ENCODE measurements at places on chromosomes 3 and 15.

DNA sequence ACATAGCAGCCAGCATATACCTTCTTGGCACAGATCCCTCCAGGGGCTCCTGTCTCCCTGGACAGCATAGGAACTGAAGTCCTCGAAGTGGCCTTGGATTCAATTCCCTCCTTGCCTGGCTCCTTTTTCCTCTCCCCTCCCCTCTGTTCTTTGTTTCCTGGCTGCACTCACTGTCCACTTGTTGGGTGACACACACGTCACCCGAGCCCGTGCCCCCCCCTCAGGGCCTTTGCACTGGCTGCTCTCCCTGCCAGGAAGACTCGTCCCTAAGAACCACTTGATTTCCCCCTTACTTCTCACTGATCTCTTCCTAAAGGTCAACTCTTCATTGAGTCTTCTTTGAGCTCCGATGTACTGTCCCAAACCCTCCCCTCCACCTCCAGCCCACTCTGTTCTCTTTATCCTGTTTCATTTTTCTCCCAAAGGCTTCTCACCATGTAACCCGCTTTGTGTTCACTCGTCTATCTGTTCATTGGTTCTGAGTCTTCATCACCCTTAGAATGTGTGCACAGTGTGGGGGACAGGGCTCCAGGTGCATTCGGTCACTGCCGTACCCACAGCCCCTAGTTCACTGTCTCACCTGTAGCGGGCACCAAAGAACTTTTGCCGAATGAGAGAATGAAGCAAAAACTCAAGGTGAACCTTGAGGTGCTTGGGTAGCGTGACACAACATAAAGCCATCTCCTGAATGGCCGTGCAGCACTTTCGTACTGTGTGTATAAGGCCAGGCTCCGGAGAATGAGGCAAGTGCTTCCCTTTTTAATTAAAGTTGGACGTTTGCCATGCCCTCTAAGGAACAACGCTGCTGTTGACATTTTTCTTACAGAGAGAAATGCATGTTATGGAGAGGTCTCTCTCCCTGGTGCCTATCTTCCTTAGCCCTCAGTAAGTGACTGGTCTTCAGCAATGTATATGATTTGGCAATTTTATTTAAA lies 74.0 kb downstream of the CHRNA7 start:
- DNase-seq, result no peak

GRCh38 chr3:168139947-168140346 lies 44.2 kb upstream of the GOLIM4 start:
- no peak for DNase-seq

GRCh38 chr15:91782221-91782620 lies 71.3 kb upstream of the SLCO3A1 start:
- no peak for DNase-seq

DNA sequence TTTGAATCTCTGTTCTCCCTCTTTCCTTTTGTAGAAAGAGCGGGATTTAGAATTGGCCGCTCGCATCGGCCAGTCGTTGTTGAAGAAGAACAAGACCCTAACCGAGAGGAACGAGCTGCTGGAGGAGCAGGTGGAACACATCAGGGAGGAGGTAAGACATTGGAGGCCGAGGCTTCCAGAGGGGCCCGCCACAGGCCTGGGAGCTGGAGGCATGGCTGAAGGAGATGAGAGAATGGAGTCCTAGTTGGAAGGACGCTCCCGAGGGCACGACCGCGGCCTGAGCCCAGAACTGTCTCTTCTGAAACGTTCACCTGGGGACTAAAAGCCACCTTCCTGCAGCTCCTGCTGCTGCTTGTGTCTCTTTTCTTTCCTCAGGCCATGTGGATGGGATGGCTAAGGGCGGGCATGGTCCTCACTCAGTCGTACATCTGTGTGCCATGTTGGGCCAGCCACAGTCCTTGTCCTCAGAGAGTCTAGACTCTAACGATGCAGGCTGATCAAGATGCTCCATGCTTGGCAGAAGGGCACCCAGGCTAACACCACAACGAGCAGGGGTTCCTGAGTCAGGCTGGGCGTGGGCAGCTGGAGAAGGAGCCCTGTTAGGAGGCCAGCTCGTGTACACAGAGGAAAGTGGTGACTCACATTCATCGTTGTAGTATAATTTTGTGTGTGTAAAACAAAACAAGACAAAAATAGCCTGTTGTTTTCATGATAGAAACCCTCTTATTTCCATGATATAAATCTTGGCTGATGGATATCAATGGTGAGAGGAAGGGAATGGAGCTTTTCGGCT lies 81.1 kb downstream of the CCK start:
- no peak for DNase-seq

DNA sequence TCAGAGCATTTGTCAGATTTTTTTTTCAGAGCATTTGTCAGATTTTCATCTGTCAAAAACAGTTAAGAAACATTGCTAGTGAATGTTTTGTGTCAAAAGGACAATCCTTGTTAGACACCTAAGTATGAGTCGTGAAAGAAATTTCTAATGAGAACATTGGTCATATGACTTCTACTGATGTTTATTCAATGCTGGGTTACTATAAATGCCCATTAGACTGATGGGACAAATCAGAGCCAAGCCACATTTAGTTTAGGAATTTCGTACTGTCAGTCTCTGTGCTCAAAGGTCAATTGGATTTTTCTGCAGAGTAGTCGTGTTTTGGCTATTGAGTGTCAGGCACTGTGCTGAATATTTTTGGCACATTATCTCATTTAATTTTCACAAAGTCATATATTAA lies 31.6 kb downstream of the TSC22D2 start:
- DNase-seq, result no peak

- no peak for DNase-seq
Measured at GRCh38 chr3:14775011-14775410, 43.8 kb upstream of the FGD5 start.

GRCh38 chr15:54289590-54290136 lies 311.4 kb downstream of the UNC13C start:
- DNase-seq, result no peak

- DNase-seq, result peak; percentile 80
Measured at GRCh38 chr3:186107215-186108105, 1.4 kb downstream of the ETV5 start.

DNA sequence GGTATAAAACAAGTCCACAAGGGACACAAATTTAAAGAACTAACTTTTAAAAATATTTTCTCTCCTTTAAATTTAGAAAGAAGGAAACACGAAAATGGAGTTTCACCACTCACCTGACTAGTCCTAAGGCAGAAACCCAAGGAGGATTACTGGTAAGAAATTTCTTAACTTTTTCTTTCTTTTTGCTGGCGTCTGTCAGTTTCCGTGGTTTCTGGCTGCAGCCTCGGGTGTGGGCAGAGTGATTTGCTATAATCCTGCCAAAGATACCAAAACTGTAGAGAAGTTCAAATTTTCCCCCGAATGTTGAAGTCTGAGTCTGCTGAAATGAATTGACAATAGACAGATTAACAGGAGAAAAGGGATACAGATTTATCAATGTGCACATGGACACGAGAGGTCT lies 843.6 kb upstream of the ALCAM start:
- DNase-seq, result no peak

DNA sequence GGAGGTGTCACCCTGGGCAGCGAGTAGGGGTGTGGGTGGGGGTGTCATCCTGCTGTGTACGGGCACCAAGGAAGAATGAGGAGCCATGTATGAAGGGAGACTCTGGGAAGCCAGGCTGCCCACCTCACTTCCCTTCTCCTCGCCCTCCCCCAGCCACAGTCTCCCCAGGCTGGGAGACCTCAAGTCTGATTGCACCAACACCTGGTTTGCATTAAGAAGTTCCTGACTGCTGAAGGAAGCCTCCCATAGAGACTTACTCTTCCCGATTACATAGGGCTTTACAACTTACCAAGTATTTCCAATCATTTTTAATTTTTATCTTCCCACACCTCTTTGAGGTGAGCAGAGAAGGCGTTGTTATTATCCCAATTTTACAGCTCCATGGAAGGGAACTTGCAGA lies 29.5 kb upstream of the SMAD3 start:
- no peak for DNase-seq

DNA sequence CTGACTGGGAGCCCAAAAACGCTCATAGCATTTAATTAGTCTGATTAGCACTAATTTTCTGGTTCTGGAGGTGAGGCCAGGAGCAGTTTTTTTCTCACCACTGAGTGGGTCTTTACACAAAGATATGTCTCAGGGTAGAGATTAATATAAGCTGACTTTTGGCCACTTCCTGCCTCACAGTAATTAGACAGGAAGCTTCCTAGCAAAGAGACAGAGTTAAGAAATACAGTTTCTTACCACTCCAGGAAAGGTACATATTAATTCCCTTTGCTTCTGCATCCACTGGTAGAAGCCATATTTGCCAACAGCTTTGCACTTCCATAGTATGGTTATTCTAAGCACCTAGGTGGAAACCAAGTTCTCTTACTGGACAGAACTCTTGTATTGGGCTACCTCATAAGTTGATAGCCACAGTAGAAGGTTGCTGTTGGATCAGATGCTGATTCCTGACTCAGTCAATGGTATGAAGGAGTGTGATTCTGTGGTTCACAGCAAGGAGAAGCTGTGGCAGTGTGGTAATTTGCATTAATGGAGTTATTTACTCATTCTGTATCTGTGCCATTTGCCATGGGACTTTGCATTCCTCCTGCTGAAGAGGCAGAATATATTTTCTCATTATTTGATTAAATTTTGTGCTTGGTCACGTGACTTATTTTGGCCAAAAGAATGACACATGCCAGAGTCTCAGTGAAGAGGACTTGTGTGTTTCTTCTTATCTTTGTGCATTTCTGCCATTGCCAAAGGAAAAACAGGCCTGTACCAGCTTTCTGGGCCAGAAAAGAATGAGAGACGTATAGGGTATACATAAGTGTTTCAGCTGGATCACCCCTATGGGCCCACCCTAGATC lies 17.5 kb upstream of the ZBTB20 start:
- DNase-seq, result no peak

- DNase-seq, result peak; percentile 48
Measured at GRCh38 chr15:74787251-74788041, 5.6 kb downstream of the CSK start.

DNA sequence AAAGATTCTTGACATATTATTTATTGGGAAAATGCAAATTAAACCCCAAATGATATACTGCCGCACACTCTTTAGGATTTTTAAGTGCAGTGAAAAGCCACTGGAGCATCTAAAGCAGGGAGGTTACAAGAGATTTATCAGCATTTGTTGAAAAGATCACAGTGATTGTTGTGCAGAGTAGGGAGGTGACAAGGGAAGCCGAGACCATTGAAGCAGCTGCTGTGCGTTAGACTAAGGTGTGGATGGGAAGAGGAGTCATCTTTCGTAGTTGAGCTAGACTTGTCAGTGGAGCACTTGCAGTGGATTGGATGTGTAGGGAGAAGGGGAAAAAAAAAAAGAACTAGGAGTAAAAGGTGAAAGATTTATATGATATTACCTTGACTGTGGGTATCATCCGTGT lies 854.6 kb downstream of the NTRK3 start:
- no peak for DNase-seq

GRCh38 chr3:112875561-112875960 lies 28.9 kb upstream of the CD200R1L start:
- no peak for DNase-seq

Data from NCI-H1694 treated with DMSO at 0.1 percent for 48 hours (cell line).